ENCODE measurements at places on chromosomes 16 and 17.

GRCh38 chr17:81994593-81995462 is 17.4 kb downstream of the ASPSCR1 start:
- DNase-seq: no peak

GRCh38 chr17:67227488-67227887 is 17.5 kb downstream of the HELZ start:
- no peak for DNase-seq

DNA sequence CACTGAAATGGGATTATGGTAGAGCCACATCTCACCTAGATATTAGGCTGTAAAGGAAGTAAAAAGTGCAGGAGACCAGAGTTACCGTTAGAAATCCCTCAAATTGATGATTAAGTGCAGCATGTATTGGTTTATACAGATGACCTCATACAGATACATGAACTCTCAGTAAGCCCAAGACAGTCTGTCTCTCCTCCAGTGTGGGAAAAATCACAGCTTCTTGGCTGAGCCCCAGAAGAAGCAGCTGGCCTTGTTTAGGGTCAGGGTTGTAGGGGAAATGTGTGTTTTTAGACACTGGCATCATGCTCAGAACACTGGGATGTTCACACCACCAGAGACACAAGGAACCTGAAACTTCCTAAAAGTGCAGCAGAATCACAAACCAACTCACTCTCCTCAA is 135.9 kb downstream of the KATNIP start:
- no peak for DNase-seq

GRCh38 chr16:70638814-70639792 is 7.3 kb upstream of the IL34 start:
- no peak for DNase-seq

- no peak for DNase-seq
Measured at GRCh38 chr16:70258065-70258464, 6.3 kb upstream of the EXOSC6 start.

DNA sequence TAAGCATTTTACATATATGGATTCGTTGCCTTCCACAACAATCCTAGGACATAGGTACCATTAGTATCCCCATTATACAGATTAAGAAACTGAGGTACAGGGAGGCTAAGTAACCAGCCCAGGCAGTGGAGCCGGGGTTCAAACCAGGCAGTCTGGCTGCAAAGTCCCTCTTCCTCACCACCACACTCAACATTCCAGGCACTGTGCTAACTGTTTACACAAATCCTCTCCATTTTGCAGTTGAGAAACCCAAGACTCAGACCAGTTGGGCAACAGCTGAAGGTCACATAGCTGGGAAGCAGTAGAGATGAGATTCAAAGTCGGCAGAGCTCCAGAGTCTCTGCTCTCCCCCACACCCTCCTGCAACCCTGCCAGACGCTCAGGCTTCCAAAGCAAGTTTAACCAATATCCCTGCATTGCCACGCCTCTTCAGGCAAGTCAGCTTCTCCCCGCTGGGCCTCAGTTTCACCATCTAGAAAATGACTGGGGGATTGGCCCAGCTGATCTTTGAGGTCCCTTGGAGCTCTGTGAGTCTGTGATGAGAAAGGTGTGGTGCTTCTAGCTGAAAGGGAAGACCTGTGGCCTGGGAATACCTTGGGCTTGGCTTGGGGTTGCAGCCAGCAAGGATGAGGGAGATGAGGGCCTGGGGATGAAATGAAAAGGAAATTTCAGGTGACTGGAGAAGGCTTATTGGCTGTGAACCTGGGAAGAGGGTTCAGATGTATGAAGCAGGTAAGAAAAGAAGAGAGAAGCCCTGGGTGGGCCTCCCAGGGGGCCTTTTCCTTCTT is 14.0 kb downstream of the CCR7 start:
- DNase-seq: no peak

GRCh38 chr16:11141409-11142260 is 114.4 kb downstream of the SOCS1 start:
- no peak for DNase-seq

- DNase-seq: no peak
Measured at GRCh38 chr16:1426734-1427471, 4.0 kb upstream of the PERCC1 start.

- DNase-seq: no peak
Measured at GRCh38 chr16:87057951-87058560, 259.1 kb downstream of the C16orf95 start.

GRCh38 chr17:41417127-41417526 is 7.3 kb downstream of the KRT37 start:
- no peak for DNase-seq

- no peak for DNase-seq
Measured at GRCh38 chr17:74618451-74618850, 5.1 kb downstream of the CD300E start.

- peak; percentile 60 for DNase-seq
Measured at GRCh38 chr17:31842195-31843069, 16.6 kb downstream of the COPRS start.

DNA sequence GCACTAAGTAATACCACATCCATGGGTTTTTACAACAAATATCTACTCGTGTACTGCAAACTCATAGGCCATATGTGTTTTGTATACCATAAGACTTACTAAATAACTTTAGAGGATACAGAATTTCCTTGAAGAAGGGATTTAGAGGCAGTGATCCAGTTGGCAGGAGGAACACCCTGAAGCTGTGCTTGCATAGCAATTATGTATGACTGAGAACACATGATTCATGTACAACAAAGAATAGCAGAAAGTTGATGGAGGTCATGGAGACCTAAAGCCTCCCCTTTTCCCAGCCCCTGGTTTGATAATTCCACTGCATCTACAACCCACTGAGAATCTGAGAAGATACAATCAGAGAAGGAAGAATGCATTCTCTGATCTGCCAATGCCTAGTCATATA is 83.8 kb upstream of the PMFBP1 start:
- no peak for DNase-seq

DNA sequence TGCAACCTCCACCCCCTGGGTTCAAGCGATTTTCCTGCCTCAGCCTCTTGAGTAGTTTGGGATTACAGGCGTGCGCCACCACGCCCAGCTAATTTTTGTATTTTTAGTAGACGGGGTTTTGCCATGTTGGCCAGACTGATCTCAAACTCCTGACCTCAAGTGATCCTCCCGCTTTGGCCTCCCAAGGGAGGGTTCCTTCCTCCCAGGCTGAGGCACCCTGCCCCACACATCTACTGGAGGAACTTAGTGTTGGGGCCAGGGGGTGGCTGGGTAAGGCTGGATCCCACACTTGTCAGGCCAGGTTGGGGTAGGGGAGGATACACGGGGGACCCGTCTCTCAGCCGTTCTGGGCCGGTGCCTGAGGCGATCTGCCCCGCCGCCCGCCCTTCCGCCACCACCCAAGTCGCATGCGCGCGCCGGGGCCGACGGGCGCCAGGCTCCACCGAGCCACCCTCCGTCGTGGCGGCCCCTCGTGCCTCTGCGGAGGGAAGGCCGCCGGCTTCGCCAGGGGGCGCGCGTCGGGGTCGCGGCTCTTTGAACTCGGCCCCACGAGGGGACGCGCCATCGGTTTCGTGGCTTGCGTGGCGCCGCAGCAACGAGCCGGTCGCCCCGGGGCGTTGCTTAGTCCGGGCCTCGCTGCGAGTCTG is 15.9 kb downstream of the GRB7 start:
- DNase-seq: no peak

GRCh38 chr17:1221209-1221608 is 41.4 kb upstream of the ABR start:
- no peak for DNase-seq

DNA sequence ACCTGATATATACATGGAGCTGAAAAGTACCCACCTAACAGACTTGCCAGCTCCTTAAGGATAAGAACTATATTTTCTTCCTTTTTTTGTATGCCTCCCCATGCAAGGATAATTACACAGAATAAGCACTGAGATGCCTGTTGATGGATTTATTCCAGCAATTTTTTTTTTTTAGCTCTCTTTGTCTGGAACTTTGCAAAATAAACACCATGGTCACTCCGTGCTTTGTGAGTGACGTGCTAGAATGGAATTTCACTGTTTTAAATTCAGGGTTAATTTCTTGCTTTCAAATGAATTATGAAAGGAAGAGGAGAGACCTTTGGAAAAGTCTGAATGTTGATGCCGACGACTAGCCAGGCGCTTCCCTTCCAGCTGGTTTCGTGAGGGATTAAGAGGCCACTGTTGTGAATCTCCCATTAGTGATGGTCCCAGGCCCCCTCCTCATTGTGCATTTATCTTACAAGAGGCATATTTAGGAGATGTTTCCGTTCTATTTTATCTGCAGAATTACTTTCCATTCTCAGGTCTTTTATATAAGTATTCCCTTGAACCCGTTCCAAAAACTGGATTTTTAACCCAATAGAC is 529.1 kb downstream of the WWOX start:
- no peak for DNase-seq

All from activated naive CD4-positive, alpha-beta T cell treated with anti-CD3 and anti-CD28 coated beads, Interleukin-2, amount 50 U/mL, for 16 hours (primary cell).